Colonic mucosa (tissue), 4 donors: ENCODE measurements at places on chromosomes 11 and 22.

DNA sequence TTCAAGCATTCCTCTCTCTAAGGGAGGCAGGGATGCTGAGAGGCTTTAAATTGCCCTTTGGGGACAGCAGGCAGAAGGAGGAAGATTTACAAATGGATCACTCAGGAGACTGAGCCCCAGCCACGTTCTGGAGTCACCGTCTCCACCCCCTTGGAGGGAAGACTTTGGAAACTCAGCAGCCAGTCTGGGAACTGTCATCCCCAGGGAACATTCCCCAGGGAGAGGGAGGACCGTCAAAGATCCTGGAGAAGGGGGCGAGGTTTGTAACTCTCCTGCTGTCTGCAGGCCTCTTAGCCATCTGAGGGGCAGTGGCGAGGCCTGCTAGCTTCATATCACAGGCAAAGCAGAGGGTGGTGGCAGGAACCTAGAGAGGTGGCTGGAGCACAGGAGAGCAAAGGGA, 56.1 kb upstream of the SLC22A12 start:
- no peak for DNase-seq

DNA sequence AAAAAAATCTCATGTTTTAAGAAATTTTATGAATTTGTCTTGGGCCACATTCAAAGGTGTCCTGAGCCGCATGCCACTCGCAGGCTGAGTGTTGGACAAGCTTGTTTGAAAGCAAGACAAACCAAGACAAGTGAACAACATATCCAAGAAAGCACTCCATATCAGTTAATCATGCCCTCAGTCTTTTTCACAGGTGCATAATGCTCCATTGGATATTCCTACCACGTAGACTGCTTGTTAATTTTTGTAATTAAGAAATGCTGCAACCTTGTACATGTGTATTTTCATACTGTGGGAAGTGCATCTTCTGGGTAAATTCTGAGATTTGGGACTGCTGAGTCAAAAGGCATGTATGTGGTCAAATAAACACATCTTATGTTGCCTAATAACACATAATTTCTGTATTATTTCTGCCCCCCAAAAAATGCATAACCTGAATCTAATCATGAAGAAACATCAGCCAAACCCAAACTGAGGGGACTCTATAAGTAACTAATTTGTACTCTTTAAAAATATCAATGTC, 8.2 kb downstream of the RRAS2 start:
- DNase-seq = no peak

DNA sequence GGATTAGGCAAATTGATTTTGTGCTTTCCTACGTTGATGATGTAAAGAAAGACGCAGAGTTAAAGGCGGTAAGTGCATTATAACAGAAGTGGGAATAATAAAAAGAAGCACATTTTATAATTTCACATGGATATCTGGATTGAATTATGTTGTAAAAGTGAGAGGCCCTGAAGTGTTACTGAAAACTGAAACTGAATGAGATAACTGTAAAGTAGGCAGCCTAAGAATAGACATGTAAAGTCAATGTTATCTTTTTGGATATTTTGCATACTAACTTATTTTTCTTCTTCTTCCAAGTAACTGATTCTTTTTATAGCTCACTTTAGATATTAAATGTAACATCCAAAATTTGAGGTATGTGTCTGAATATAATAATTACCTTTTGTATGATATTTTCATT, 28.3 kb downstream of the ANO5 start:
- DNase-seq = no peak

- DNase-seq = no peak
Measured at GRCh38 chr11:123384116-123384515, 46.0 kb upstream of the GRAMD1B start.

DNA sequence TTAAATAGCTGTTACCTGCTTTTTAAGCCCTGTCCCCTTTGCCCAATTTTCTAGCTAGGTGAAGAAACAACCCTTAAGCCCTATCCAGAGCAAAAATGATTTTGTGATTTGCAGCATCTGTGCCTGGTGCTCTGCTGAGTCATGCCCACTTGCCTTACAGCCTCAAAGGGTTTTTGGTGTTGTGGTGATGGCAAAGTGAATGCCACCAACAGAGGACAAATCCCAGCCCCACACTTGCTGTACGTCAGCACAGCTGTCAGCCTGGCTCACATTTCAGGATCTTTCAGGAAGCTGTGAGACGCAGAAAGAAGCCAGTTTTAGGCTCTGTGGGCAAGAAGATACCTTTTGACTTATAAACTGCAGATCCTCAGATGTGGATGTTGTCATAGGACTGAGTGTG, 401.7 kb downstream of the TENM4 start:
- DNase-seq = no peak

DNA sequence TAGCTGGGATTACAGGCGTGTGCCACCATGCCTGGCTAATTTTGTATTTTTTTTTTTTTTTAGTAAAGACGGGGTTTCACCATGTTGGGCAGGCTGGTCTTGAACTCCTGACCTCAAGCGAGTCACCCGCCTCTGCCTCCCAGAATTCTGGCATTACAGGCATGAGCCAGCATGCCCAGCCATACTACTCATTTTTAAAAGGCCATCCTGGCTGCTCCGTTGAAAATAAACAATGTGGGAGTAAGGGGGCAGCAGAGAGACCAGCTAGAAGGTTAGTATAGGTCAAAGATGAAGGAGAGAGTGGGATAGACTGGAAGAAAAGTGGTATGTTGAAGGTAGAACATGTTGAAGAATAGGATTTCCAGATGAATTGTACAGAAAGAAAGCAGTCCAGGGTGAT, 17.6 kb upstream of the LIN7C start:
- no peak for DNase-seq

- DNase-seq = no peak
Measured at GRCh38 chr11:34654483-34655334, 33.8 kb downstream of the EHF start.

GRCh38 chr11:112885744-112886433, 75.3 kb upstream of the NCAM1 start:
- DNase-seq = no peak

GRCh38 chr11:98423933-98424332, 596.8 kb upstream of the CNTN5 start:
- DNase-seq = no peak

DNA sequence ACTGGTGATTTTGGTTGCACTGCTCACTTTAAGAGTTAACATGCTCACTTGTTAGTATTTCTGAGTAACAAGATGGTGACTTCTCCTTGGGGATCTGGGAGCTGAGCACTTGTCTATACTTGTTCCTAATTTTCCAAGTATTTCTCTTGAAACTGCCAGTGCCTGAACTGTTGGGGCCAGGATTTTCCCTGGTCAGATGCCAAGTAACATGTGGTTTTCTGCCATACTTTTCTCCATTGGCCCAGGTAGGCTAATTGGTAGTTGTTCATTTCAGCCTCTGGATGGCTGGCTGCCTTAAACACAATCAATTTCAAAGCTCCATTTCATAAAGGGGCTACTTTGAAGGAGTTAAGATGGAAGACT, 35.0 kb downstream of the RNF141 start:
- no peak for DNase-seq

DNA sequence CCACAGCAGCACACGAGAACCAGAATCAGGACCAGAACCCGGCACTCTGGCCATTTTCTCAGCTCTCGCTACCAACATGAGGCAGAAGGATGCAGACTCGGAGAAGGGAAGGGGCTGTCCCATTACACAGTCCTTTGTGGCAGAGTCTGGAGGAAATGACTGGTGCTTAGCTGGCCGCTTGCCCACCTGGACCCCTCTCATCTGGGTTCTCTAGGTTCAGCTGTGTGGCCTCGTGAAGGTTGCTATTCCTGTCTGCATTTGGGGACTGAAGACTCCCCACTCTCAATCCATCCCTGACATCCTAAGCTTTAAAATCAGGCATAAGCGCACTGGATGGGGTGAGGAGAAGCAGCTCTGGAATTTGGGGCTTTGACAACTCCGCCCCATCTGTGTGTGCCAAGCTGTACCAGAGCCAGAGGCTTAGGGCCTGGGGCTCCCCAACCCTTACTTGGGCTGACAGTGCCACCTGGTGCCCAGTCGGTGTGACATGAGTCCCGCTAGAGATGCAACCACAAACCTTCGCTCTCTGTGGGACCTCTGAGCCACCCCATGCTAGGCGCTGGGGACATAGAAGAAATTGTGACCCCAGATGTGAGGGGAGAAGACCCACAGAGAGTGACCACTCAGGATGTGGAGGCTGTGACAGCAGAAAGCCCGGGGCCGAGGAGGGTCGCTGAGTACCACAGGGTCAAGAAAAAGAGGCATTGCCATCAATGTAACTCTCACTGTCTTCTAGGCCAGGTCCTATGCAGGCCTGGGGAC, 35.8 kb upstream of the FCHSD2 start:
- DNase-seq = peak; percentile 82

DNA sequence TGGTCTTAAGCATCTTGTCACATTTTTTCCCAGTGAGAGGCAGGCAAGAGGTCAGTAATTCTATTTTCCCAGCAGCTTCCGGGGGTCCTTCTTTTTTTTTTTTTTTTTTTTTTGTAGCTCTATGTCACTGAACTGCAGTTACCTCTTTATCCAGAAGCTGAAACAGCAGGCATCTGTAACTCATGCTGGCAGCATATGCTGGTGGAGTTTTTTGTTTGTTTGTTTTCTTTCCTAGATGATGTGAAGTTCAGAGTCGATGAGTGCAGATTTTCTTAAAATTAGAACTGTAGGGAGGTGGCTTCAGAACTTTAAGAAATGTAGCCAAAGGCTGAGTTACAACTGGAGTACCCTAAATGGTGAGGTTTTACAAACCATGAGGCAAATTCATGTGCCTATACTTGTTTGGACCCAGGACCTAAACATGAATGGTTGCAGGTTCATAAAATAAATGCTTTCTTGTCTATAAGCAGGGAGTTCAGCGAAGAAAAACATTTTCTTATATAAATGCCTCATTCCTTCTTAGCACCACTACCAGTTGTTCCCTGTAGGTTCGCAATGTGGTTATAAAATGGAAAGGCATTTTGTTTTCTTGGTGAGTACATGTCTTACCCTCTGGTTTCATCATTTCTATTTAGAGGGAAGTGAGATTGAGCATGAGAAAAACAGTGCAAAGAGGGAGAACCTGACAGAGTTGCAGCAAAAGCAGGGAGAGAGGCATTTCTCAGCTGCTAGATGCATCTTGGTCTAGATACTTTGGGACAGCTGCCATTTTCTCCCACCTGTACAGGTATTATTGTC, 84.0 kb downstream of the TRIM44 start:
- no peak for DNase-seq

- DNase-seq = no peak
Measured at GRCh38 chr11:19328586-19329311, 88.0 kb upstream of the E2F8 start.

- DNase-seq = no peak
Measured at GRCh38 chr11:104531075-104531474, 367.1 kb upstream of the PDGFD start.

DNA sequence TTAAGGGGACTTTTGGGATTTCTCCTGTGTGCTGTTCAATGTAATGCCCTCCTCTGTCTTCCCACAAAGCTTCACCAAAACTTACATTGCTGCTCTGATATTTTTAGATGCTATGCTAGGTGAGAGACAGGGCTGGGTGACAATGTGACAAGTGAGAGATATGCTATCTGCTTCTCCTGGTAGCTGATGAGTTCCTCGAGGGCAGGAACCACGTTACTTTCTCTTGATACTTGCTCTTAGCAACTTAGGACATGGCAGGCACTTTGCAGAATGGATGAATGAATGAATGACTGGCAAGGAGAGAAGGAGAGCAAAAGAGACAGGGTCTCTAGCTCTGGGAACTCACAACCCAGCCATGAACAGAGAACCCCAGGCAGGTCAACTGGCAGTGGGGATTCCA, 115.4 kb downstream of the C11orf58 start:
- DNase-seq = no peak

- DNase-seq = no peak
Measured at GRCh38 chr11:13207270-13207664, 70.3 kb upstream of the BMAL1 start.

DNA sequence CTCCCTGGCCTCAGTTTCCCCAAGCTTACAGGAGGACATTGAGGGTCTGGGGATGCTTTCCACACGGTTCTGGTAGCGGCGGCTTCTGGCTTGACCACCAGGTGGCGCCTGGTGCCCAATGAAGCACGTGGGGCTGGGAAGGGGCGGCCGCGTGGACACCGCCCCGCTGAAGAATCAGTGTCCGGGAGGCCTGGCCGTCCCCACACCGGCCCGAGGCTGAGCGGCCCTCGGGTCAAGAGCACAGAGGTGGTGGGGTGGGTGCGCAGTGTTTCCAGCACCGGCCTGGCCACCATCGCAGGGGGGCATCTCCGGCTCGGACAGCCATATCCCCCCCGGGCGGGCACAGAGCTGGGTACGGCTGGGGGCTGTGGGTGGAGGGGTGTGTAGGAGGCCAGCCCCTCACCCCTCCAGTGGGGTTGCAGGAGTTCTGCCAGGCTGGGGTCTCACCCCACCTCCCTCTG, 27.8 kb upstream of the PPARA start:
- peak; percentile 82 for DNase-seq

- DNase-seq = no peak
Measured at GRCh38 chr11:75308116-75308515, 43.3 kb downstream of the ARRB1 start.

DNA sequence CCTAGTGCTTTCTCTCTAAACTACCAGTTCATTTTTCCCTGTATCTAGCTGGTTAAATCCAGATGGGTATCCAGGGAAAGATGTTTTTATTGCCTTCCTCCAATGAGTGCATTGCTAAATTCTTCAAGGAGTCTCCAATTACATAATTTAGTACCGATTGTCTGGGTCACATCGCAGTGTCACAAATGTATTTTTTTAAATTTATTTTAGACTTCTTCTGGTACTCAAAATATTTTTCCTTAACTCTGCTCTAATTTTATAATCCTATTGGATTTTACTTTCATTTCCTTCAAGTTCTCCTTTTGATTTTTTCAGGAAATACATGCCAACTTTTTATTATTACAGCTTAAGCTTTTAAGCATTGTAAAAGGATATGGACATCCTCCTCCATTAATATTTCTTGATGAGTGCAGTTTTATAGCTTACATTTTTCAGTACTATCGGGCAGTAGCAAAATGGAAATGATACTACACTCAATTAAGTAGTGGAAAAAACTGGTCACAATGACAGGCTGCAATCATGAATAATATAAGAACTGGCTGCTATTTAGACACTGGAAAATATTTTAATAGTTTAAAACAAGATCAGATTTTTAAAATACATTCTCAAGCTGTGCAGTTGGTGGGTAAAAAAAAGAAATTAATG, 20.3 kb downstream of the BBOX1 start:
- no peak for DNase-seq

GRCh38 chr11:4416306-4416705, 22.8 kb upstream of the TRIM21 start:
- no peak for DNase-seq
